ENCODE measurements at places on chromosomes 16 and 17.
A peak's percentile ranks its signal among the peaks of the same experiment; 100 is the strongest.

GRCh38 chr17:49525831-49526741 lies 31.0 kb downstream of the NGFR start:
- DNase-seq = no peak

GRCh38 chr17:28443901-28444638 lies 29.4 kb upstream of the SLC13A2 start:
- no peak for DNase-seq

- peak; percentile 51 for DNase-seq
Observed at GRCh38 chr17:47978324-47978723, 7.4 kb downstream of the CDK5RAP3 start.

- no peak for DNase-seq
Observed at GRCh38 chr16:82629441-82630027, 2.8 kb downstream of the CDH13 start.

- DNase-seq = no peak
Observed at GRCh38 chr17:511001-511698, 158.5 kb upstream of the RPH3AL start.

GRCh38 chr17:2940352-2940751 lies 123.1 kb downstream of the OR1D5 start:
- DNase-seq = no peak

DNA sequence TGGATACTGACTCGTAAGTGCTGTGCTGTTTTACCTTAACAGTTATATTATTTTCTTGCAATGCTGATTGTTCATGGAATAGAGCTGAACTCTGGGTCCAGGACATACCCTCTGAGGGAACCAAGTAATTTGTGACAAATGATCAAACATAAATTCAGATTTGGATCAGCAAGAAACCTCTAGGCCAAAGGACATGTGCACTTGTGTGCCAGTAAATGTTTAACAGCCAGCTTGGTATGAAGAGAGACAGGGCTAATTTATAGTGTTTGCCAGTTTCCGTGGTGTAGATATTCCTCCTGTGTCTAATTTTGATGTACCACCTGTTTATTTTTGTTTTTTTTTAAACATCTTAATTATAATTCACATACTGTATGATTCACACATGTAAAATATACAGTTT lies 30.8 kb upstream of the MRC2 start:
- DNase-seq = no peak

DNA sequence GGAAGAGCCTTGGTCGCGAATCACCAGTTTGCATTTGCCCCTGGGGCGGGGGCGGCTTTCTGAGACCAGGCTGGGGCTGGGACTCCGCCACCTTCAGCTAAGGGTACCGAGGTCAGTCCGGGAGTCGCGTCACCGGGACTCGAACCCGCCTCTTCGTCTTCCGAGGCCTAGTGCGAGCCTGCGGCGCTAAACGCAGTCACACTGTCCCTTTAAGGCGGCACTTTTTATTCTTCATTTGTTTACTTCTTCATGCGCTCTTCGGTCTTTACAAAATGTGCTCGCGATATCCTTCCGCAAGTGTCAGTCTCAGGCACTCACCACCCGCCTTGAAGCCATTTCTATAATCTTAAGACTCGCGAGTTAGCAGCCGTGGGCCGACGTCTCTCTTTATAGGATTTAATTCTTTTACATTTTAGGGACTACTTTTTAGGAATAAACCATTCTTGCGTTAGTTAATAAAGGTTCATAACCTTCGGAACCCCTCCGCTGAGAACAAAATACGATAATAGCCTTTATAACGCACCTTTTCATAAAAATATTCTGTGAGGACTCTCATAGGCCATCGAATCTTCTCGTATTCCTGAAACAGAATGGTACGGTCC lies 593 bp upstream of the HEXIM1 start:
- DNase-seq = peak; percentile 96

DNA sequence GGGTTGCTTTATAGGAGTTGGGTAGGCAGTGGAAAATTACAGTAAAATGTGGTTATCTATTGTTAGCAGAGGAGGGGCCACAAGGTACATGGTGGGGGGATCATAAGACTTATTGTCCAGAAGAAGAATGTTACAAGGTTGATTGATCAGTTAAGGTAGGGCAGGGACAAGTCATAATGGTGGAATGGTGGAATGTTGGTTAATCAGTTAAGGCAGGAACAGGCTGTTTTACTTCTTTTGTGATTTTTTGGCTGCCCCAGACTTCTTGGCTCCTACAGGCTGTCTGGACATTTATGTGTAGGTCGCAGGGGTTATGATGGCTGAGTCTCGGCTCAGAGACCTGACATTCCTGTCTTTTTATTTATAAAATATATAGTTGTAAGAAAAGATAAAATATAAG lies 2277.1 kb downstream of the TP53TG3F start:
- no peak for DNase-seq

- DNase-seq = no peak
Observed at GRCh38 chr16:28532940-28533647, 5.7 kb downstream of the NUPR1 start.

- no peak for DNase-seq
Observed at GRCh38 chr17:549177-550040, 165.2 kb downstream of the VPS53 start.

- DNase-seq = no peak
Observed at GRCh38 chr16:48370229-48370628, 15.0 kb downstream of the SIAH1 start.

GRCh38 chr17:45794840-45795239 lies 10.7 kb downstream of the CRHR1 start:
- DNase-seq = no peak

DNA sequence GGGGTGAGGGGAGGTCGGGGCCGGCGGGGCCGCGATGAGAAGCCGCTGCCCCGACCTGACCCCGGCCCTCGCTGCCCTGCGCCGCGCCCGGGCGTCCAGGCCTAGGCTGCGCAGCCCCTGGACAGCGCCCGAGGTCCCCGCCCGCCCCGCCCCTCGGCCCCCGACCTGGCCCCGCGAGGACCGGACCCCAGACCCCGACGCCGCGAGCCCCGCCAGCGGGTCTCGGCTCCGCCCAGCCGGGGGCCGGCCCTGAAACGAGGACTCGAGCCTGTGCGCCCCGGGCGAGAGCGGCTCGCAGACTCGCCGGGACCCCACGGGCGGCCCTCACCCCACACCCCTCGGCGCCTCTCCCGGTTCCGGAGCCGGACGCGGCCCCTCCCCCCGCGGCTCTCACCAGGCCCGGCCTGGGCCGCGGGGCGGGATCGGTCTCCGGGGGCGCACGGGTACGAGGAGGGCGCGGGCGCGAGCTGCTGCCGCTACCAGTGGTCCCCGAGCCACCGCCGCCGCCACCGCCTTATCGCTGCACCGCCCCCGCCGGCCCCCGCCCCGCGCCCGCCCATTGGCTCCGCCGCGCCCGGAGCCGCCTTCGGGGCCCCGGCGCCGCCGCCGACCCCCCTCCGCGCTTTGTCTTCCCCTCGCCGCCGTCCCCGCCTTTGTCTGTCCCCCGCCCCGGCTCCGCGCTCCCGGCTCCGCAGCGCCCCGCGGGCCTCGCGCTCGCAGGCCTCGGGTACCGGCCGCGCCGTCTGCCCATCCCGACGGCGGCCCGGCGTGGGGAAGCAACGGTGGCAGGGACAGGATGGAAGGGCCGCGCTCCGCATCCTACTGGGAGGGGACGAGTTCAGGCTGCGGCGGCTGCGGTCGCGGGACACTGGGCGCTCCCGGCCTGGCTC lies at the start of gene LIMD2:
Gene LIMD2 (minus strand): TSS at position 488 of the 890 bp plus-strand sequence. CDS start 827 bp downstream, outside the sequence.
- no peak for DNase-seq

DNA sequence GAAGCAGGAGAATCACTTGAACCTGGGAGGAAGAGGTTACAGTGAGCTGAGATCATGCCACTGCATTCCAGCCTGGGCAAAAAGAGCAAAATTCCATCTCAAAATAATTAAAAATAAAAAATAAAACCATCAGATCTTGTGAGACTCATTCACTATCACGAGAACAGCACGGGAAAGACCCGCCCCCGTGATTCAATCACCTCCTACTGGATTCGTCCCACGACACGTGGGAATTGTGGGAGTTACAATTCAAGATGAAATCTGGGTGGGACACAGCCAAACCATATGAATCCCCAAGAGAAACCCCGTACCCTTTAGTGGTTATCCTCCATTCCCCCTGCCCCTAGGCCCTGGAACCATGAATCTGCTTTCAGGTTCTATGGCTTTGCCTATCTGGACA lies 15.4 kb upstream of the MGAT5B start:
- no peak for DNase-seq

- no peak for DNase-seq
Observed at GRCh38 chr17:21379080-21379711, 3.0 kb downstream of the KCNJ12 start.

DNA sequence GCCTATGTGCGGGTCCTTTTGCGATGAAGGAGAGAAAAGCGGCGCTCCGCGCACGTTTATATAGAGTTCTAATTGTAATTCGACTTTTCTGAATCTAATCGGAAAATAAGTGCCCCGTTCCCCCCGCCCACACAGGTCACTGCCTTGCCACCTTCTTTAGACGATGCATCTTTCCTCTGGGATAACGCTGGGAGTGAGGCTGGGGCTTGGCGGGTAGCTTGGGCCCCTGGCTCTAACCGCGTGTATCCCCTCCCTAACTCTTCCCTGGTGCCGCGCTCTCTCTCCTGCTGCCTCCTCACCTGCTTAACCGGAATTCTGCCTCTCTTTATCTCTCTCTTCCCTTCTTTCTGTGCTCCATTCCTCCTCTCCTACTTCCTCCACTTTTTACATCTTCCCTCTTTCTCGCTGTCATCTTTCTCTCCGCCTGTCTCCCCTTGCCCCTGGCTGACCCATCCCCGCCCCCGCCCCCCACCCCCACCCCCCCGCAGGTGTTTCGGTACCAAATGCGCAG lies 2.6 kb downstream of the LHX1 start:
- DNase-seq = no peak

DNA sequence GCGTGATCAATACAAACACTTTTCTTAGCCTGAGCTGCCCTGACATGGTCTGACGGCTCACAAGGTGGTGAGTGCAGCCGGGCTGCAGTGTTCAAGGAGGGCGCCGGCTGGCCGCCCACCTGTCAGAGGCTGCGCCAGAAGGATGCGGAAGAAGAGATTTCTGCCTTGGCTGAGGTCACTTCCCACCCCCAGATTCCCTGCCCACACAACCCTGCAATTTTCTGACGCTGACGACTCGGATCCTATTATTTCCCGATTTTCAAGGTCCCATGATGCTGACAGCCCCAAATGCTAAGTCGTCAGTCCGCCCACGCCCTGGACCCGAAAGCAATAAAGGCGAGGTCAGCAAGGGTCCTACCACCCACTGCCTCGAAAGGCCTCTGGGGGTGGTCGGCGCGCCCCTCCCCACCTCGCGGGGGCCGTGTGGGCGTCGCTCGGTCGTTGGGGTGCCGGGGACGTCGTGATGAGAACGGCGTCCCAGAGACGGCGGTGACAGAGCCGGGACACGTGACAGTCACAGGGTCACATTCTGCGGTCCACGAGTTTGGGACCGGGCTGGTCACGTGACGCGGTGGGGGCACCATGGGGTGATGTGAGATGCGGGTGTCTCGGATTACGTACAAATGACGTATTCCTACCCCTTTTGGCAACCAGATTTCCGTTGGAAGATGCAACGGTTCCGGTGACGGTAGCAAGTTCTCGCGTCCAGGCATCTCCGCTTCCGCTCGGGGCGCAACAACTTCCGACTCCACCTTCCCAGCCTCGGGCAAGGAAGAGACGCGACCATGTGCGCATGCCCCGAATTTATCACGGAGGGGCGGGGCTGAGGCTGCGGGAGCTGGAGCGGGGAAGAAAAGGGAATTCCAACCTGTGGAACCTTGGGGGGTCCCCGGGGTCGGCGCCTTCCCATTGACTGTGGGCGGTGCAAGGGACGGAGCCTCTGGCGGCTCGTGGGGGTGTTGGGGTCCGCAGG lies at the start of gene STX4:
Gene STX4 (plus strand): TSS at position 823 of the 973 bp plus-strand sequence. CDS start 248 bp downstream, outside the sequence.
- DNase-seq = peak; percentile 99

DNA sequence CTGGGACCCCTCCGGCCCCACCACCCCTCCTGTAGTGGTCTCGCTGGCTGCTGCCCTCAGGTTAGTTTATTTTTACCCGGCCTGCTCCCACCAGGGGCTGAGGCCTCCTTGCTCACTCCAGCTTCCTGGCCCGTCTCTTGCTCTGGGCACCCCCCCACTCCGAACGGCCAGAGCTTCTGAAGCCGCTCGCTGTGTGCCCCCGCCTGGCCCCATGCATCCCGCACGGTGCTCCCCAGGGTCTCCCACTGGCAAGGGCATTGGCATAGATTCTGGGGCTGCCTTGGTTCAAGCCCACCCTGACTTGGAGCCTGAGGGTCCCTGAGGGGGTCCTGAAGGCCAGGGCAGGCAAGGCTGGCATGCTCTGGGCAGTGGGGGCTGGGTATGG lies 186.4 kb downstream of the SEC14L1 start:
- no peak for DNase-seq

DNA sequence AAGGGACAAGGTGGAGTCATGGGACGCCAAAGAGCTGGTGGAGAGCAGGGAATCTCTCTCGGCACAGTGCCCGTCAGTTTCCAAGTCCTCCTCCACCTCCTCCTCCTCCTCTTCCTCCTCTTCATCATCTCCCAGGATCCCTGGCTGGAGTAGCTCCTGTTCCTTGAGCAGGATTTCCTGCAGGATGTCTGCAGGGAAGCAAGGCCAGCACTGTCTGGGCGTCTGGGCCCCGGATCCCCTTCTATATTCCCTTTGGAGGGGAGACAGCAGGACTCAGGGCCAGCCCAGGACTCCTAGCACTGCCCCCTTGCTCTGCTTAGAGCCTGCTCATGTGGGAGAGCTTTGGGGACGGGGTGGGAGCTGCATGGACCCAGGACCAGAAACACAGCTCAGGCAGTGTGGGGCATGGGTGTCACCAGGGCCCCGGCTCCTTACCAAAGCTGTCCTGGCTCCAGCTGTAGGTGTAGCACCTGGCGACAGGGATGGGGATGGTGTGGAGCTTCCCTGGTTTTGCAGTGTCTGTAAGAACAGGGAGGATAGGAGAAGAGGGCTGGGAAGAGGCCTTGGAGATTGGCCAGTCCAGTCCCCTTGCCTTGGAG lies 21.3 kb upstream of the PIK3R6 start:
- no peak for DNase-seq

DNA sequence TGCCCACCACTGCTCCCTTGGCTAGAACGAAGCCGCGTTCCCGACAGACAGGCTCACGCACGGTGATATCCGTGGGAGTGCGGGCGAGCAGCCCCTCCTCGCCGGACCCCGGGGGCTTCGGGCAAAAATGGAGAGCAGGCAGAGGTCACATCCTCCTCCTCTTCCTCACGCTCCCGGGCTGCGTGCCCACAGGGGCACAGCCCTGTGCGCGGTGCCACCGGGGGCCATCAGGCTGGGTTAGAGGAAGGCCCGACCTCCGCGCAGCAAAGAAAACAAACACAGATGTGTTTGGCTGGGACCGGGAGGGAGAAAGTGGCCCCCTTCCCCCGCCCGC lies 519 bp upstream of the NTN1 start:
- DNase-seq = no peak

DNA sequence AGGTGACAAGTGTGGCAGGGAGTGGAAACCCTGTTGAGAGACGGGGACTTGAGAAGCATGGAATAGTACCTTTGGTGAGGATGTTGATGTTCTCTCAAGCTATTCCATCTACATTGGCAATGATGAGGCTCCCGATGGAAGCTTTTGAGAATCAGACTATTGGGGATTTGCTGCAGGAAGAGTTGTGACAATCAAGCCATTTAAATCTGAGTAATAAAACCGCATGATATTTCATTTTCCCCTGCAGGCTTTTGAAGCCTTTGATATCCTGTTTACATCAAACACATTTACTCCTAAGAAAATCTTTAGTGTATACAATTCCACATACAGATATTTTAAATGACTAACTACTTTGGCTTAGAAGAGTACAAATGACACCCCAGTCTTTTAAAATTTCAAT lies 49.0 kb upstream of the CRYM start:
- no peak for DNase-seq
